Stimulated activated CD4-positive, alpha-beta T cell treated with anti-CD3 and anti-CD28 coated beads, Interleukin-15, amount 100 ng/mL, for 1 hour (primary cell): ENCODE measurements at places on chromosomes 12 and 14.

DNA sequence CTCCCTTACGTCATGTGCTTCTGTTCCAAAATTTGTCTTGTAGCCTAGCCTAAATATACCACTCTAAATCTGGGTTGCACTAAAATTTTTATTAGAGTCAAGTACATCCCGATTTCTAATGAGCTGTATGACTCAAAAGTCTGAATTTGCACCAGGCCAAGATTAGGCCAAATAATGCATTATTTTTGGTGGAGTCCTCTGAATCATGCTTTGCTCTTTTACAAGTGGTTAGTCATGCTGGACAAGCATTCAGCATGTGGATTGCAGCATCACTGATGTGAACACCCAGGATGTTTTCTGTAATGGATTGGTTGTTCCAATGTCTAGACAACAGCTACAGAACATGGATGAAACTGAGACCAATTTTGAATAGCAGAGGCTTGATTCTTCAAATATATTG is 23.7 kb downstream of the HEBP1 start:
- DNase-seq, result no peak

GRCh38 chr12:64385019-64385418 is 5.5 kb downstream of the C12orf56 start:
- DNase-seq, result no peak

- no peak for DNase-seq
These were observed 46.7 kb downstream of the EML5 start for GRCh38 chr14:88746052-88746451.

DNA sequence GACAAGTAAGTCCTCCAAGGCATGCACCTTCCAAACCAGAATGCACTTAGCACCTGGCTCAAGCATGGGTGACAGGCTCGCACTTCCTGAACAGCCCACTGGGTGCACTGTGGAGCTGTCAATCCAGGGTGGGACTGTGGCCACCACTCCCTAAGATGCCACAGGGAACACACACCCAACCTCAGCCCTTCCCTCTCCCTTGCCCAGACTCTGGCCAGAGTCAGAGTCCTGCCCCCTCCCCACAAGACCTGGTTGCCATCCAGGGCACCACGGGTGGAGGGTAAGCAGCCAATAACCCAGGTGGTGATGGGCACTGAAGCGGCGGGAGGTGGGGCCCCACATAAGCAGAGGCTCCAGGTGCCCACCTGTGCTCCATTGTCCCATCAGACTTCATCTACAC is 160.6 kb downstream of the MYRFL start:
- DNase-seq, result no peak

DNA sequence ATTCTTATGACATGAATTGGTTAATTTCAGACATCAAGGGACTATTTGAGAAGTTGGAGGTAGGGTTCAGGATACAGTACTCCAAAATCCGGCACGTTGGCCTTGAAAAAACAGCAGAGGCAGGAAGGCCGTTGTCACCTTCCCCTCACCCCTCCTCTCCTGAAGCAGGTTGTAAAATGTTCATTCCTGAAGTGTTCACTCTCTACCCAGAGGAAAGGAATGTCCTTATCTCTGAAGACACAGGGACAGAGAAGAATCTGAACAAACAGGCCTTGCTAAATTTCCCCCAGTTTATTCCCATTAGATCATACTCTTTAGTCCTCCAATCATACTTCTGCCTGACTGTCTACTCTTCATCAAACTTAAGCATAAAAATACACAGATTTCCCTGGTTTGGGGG is 313.6 kb downstream of the ZFP36L1 start:
- DNase-seq, result no peak

DNA sequence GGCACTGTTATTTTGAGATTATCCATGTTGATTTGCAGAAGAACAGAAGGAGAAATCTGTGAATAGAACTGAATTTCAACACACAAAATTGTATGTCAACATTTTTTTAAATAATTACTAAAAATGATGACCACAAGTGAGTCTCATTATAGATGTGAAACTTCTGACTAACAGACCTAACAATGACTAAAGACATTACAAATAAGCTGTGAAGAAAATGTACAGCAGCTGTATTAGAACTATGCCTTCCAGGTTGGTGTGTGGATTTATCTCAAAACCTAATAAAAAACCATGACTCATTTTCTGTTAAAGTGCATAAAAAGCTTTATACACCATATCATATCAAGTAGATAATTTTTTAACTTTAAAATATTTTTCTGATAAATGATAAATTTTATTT is 22.5 kb upstream of the FOXG1 start:
- DNase-seq, result no peak

DNA sequence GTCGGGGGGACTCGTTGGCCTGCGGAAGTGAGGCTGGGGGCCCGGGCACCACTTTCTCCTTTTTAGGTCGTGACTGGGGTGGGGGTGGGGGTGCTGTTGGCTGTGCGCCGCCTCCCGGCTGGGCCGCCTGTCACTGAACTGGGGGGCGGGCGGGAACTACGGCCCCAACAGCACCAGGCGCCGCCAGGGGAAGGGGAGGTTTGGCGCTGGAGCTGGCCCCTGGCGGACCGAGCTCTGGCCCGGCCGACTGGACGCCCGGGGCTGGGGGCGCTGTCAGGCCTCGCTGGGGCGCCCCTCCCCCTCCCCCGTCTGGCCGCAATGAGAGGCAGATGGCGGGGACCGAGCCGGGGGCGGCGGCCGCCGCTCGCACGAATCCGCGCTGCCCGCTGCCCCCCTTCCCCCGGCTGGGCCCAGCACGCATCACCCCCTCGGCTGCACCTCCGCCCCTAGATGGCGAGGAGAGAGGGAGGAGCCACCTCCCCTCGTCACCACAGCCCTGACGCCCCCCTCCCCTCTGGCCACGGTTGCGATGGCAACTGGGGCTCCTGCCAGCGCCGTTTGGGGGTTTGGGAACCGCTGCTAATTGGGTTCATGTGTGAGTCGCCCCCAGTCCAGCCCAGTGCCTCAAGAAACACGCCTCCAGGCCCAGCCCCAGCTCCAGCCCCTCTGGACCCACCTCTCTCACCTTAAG is 723 bp downstream of the NFATC4 start:
- no peak for DNase-seq

- no peak for DNase-seq
These were observed 455.0 kb upstream of the TMEM132C start for GRCh38 chr12:127811988-127812387.

DNA sequence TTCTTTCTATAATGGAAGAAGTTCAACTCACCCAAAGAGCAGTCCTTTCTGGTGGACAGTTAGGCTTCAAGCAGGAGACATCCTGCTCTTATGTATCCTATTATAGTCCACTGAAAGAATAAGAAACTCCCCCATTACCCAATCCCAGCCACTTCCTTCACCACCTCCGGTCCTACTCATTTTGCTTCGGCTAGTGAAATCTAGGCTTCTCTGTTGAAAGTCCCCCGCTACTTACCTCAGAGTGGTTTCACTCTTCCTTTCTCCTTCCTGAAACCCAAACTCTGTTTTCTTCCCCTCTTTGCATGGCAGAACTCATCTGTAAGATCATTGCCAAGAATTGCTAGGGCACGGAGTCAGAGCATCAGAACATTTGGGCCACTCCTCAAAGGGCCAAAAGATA is at the start of gene GPR84:
GPR84 (minus strand) TSS at position 74 of the 400 bp plus-strand sequence. CDS start 635 bp downstream, outside the sequence.
- DNase-seq, result no peak

GRCh38 chr12:124677552-124678356 is 110.3 kb upstream of the NCOR2 start:
- DNase-seq, result no peak

DNA sequence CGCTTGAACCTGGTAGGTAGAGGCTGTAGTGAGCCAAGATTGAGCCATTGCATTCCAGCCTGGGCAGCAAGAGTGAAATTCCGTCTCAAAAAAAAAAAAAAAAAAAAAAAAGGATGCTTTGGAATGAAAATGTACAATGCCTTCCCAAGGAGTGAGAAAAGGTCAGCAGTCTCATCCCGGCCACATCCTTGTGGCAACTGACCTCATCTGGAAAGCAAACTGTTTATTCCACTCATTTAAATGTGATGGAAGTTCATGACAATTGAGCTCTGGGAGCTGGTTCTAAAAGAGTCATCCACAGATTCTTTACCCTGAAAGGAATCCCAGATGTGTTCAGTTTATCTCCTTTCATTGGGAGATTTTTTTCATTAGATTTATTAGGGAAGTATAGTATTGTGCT is 19.4 kb upstream of the LIMA1 start:
- no peak for DNase-seq

DNA sequence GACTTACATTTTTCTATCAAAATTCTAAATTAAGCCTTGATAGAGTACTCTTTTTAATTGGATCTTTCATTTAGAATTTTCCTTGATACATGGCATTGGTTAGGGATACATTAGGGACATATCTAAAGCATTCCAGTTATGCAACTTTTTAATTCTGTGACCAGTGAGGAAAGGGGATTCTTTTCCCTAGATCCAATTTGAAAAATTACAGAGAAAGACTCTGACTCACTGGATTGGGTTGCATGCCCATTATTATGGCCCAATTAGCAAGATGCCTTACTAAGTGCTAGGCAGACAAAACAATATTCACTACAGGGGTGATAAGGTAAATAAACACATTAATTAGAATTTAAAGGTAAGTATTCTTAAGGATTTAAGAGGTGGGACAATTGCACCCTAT is 5.2 kb upstream of the RAD52 start:
- no peak for DNase-seq

- no peak for DNase-seq
These were observed 91.1 kb downstream of the USP15 start for GRCh38 chr12:62351326-62351725.

- no peak for DNase-seq
These were observed 38.5 kb downstream of the C12orf75 start for GRCh38 chr12:105369014-105369413.

DNA sequence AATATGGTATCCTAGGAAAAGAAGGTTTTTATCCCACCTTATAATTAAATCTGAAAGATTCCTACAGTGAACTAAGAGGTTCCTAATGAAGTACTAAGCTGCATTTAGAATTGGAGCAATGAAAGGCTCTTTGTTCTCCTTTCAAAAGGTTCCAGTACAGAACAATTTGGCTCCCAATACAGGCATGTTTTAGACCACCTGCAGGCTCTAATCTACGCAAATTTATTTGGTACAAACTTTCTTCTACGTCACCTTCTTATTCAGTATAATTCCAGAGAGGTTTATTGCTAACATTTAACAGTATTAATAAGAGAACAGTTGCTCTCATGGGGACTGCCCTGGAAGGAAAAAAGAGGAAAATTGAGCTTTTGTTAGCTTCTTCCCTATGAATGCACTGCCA is 37.6 kb upstream of the SLCO1C1 start:
- DNase-seq, result no peak

DNA sequence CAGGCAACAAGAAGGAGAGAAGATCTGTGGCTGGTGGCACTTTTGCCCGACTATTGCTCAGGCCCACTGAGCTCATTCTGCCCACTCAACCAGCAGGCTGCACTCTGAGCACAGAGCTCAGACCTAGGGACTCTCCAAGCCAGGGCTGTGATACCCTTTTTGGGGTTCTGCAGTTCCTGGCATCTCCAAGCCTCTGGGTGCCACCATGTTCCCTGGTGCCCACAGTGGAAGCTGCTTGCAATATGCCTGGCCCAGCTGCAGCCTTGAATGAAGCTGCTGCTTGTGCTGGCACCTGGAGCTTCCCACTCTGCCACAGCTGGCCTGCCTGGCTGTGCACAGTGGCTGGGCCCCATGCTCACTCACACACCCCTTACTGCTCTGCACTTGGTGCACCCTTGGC is 236.1 kb downstream of the ADGRD1 start:
- DNase-seq, result no peak

- no peak for DNase-seq
These were observed 43.0 kb downstream of the TXNRD1 start for GRCh38 chr12:104258476-104259067.

DNA sequence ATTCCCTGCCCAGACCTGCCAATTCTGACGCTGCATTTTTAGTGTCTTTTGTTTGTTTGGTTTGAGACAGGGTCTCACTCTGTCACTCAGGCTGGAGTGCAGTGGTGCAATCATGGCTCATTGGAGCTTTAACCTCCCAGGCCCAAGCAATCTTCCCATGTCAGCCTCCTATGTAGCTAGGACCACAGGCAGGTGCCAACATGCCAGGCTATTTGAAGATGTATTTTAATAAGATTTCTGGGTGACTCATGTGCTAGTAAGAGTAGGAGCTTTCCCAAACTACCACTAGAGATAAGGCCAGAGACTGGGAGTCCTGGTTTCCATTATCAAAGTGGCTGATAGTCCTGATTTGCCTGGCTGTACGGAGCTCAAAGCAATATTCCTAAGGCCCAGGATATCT is 693.3 kb downstream of the MED13L start:
- no peak for DNase-seq

- DNase-seq, result no peak
These were observed 190.0 kb upstream of the C14orf180 start for GRCh38 chr14:104389326-104390220.

- no peak for DNase-seq
These were observed 323.6 kb downstream of the PCNX1 start for GRCh38 chr14:71230897-71231296.

DNA sequence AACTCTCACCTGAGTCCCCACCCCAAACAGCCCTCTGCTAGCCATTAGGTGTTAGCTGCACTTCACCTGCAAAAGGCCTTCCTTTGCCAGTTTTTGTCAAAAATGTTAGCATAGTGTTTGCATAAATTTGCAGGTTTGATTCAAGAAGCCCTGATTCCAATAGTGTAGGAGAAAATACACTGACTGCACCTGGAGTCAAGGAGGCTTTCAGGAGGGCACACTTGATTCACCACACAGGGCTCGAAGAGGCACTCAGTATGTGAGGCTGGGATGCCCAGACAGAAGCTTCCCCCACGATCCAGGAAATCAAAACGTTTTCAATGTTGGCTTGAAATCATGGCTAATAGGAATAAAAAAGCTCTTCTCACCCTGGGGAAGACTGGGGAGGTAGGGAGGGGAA is 40.5 kb upstream of the DDX11 start:
- DNase-seq, result no peak

- DNase-seq, result no peak
These were observed 60.9 kb upstream of the OR4E1 start for GRCh38 chr14:21734457-21735074.

- DNase-seq, result no peak
These were observed 316.8 kb downstream of the SNAPC1 start for GRCh38 chr14:62079038-62079437.

- no peak for DNase-seq
These were observed 45.7 kb upstream of the CLMN start for GRCh38 chr14:95365401-95365800.

- DNase-seq, result no peak
These were observed 151.0 kb downstream of the EPS8 start for GRCh38 chr12:15638231-15638630.

- DNase-seq, result no peak
These were observed 13.4 kb upstream of the NAV3 start for GRCh38 chr12:77817276-77817675.

DNA sequence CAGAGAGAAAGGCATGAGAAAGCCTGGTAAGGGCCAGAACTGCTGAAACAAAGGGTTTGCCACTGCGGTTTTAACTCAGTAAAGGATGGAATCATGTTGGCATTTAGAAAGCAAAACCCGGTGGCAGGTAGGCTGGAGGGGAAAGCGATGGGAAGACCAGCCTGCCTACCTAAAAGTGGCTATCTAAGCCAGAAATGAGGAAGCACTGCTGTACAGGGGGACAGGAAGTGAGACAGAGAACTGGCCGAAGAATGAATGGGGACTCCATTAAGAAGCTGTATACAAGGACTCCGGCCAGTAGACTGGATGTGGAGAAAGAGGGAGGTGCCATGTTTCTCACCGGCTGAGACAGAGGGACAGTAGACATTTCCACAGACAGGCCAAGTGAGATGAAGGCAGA is 48.2 kb downstream of the PPM1H start:
- no peak for DNase-seq

GRCh38 chr14:30692669-30693068 is 70.5 kb downstream of the SCFD1 start:
- DNase-seq, result no peak

GRCh38 chr12:26636710-26637328 is 196.2 kb downstream of the ITPR2 start:
- no peak for DNase-seq
